ENCODE measurements at places on chromosomes 5 and 9.

GRCh38 chr5:40733434-40733833 is 22.3 kb downstream of the TTC33 start:
- no peak for DNase-seq

- DNase-seq, result no peak
Observed at GRCh38 chr9:114112778-114113584, 13.9 kb upstream of the KIF12 start.

GRCh38 chr5:67677422-67677970 is 480.9 kb upstream of the CD180 start:
- no peak for DNase-seq

DNA sequence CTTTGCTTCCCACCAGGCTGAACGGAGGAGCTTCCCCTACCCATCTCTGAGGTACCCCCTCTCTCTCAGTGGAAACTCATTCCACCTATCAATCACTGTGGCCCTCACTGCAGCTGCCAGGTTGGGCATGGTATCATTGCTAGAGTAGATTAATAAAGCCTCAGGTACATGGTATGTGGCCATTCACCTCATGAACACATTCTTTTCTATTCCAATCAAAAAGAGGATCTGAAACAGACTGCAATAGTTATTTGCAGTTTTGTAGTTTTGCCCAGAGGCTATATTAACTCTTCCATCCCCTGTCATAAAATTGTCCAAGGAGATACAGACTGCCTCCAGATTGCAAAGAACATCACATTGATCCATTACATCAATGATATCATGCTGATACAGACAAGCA is 85.8 kb upstream of the MVB12B start:
- no peak for DNase-seq

GRCh38 chr5:135174315-135175096 is 140.5 kb upstream of the PITX1 start:
- no peak for DNase-seq

DNA sequence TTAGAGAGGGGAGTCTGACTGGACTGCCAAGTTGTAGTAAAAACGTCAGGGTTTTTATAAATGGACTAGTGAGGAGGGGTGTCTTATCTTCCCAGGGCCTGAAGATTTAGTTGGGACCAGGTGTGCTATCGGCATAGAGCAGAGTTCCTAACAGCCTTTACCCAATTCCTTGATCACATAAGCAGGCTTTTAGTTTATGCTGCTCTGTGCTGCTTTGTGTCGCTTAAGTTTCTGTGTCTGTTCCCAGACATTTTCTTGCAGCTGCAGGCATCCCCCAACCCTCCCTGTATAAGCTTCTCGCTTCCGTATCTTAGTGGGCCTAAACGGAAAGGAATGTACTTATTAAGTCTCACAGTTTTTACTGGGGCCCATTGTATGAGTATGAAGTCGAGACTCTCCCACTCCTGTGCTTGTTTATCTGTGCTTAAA is 2.6 kb upstream of the SMC5 start:
- no peak for DNase-seq

- DNase-seq, result no peak
Observed at GRCh38 chr9:26744191-26744965, 148.2 kb downstream of the CAAP1 start.

DNA sequence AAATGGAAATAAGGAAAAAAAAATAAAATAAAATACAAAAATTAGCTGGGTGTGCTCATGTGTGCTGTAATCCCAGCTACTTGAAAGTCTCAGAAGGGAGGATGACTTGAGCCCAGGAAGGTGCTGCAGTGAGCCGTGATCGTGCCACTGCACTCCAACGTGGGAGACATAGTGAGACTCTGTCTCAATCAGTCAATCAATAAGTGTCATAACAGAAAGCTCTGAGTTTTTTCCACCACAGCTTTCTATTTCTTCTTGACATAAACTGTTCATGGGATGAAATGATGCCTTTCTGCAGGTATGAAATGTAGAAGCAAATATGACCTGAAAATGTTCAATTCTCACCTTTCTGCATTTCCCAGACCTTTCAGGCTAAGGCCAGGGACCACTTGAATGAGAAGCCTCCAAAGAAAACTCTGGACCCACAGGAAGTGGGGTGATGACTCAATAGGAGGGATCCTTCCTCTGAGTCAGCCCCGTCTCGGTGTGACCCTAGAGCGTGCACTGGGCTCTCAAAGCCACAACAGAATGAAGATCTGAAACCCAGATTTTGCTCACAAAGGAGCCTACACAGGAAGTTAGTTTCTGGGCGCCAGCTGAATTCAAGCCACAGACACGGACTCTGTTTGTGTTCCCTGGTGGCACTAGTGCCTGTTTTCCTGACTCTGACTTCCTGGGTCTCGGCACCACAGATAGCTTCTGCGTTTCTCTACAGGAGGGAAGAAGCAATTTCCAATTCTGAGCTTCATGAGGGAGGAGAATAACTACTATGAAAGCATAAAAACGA is 62.0 kb downstream of the ANKH start:
- no peak for DNase-seq

GRCh38 chr9:27602954-27603353 is 29.7 kb upstream of the C9orf72 start:
- DNase-seq, result no peak

DNA sequence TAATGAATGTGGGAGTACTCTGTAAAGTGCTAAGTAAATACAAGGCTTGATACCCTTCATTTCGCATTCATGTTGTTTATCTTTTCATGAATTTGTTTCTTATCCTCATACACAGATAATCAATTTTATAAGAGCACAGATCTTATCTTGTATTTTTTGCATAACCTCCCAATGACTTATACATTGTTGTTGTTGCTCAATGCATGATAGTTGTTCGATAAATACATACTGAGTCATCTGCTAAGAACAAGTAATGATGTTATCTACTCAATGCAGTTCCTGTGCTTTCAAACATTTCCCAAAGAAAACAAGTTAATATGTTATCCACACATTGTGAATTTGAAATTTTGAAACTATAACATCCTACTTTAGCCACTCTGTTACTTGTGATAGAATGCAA is 60.7 kb downstream of the TAF11L14 start:
- DNase-seq, result no peak

DNA sequence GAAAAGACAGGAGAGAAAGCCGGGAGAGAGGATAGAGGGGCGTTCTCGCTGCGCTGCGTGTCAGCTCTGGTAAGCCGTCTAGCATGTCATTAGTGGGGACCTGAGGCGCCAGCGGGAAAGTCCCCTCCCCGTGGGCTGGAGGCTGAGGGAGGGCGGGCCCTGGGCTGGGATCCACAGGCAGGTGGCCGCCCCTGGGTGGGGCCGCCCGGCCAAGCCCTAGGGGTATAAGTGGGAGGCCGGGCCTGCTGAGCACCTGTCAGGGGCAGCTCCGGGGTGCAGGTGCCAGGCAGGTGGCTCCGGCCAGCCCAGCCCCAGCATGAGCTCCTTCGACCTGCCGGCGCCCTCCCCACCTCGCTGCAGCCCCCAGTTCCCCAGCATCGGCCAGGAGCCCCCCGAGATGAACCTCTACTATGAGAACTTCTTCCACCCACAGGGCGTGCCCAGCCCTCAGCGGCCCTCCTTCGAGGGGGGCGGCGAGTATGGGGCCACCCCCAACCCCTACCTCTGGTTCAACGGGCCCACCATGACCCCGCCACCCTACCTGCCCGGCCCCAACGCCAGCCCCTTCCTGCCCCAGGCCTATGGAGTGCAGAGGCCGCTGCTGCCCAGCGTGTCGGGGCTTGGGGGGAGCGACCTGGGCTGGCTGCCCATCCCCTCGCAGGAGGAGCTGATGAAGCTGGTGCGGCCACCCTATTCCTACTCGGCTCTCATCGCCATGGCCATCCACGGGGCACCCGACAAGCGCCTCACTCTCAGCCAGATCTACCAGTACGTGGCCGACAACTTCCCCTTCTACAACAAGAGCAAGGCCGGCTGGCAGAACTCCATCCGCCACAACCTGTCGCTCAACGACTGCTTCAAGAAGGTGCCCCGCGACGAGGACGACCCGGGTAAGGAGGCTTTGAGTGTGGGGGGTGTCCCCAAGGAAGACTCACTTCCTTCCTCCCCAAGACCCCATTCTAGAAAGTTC is at the start of gene FOXI1:
FOXI1 (plus strand) TSS at position 256 of the 970 bp plus-strand sequence; CDS start at position 317, 61 bp downstream.
- DNase-seq, result no peak

DNA sequence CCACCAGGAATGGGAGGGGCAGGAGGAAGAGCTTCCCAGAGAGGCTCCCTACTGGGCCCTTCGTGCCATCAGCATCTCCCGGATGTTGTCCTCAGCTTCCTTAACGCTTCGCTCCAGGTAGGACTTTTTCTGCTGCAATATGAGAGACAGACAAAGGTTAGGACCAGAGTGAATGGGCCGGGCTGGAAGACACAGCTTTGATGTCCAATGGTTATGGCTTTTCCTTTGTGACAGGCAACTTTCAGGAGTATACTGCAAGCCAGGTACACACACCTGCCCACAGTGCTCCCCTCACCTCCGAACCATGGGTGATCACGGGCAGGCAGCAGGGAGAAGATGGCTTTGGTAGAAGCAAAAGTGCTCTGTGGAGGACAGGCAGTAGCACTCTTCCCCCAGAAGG is 57.0 kb downstream of the PFDN1 start:
- DNase-seq, result no peak

- no peak for DNase-seq
Observed at GRCh38 chr5:167939686-167940085, 351.8 kb upstream of the WWC1 start.

- no peak for DNase-seq
Observed at GRCh38 chr9:136198605-136199083, 6.3 kb downstream of the LHX3 start.

DNA sequence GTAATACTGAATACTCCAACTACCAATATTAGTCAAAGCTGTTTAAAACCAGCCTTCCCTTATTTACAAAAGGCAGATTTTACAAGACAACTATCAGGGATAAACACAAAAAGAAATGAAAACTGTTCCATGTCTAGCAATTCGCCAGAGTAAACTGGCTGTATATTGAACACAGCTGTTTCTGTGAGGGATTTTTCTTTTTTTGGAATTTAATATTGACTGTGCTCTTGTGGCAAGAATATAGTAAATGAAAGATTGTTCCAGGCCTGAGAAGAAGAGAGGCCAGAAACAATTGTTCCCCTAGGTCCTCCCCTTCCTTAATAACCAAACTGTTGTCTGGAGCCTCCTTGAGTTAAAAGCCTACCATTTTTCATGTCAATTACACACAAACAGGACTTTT is 188.6 kb downstream of the PDE4D start:
- DNase-seq, result no peak

DNA sequence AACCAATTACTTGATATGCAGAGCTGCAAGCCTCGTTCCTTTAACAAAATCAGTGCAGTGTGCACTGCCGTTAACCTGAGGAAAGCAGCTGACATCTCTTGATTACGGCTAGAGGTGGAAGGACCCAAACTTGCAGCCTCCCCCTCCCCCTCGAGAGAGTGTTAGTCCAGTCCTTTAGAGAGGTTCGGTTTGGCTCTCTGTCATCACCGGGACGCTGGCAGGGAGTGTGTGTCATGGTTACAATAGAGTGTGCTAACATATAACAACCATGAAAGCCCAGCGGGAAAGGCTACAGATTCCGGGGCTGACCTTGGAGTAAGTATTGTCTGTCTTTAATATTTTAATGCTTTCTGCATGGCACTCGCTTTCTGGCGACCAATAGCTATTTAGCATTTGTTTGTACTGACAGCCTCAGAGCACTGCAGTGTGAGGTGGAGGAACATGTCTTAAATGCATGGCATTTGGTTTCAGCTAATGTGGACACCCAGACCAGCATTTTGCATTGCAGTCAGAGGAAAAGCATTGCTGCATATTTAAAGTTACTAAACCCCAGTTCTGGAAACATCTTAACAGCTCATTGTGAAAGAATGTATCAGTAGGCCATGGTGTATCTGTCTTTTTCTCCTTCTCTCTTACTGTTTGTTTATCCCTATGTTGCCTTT is 237.5 kb downstream of the CD180 start:
- no peak for DNase-seq

DNA sequence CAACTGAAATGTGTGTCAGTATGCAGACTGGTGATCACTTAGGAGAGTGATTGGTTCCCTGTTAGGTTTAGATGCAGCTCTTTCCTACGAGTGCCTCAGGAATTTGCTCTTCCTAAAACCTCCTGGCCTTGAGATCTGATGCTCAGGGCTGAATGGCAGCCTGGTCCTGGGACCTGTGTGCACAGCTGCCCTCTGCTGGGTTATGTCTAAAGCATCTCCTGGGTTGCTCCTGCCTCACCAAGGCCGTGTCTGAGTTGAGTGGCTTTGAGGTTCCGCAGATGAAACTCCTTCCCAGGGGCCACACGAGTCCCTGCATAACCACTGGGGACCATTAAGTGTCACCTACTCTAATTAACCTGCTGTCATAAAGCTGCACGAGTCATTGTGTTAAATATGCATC is 59.5 kb downstream of the MVB12B start:
- DNase-seq, result no peak

GRCh38 chr5:122781465-122781864 is 6.6 kb downstream of the SNX2 start:
- no peak for DNase-seq

DNA sequence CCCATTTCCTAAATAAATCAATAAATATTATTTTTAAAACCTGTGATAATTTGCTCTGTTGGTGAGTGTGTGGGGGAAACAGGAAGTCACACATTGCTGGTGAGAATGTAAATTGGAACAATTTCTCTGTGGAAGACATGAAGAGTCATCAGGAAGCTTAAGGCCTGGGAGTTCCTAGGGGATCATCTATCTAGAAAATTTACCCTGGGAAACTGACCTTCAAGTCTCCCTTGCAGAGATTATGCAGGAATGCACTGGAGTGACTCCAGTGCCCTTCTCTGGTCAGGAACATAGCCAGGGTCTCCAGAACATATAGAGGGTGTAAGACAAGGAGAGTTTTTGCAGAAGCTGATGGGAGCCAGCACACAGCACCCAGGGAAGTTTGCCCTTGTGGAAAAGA is 13.0 kb upstream of the GCNT1 start:
- no peak for DNase-seq

- DNase-seq, result no peak
Observed at GRCh38 chr5:7794823-7795222, 56.1 kb downstream of the CFAP90 start.

DNA sequence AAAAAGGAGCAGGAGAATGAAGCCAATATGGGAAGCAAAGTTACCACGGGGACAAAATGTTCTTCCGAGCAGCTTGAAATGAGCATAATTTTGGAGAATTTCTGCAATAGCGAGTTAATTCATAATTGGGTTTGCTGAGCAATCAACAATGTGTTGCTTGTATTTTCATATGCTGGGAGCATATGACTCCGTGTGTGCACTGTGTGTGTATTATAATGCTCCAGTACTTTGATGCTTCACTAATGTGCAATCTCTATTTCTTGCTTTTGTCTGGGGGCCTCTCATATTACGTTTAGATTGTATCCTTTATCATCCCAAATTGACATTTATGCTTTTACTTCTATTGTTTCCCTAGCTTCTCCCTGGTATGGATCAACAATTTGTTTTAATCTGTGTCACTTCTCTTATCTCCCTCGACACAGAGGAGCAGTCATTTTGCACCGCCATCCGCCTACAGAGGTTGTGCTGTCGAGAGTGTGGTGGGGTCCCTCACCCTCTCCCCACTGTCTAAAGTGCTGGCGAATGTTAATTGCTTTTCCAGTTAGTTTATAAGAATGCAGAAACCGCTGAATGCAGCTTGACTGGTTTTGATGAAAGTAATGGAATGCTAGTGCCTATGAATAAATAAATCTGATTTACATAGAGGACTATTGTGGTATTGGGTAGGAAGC is 372.5 kb upstream of the WWC1 start:
- DNase-seq, result no peak

GRCh38 chr9:110021891-110022290 is 186.1 kb downstream of the C9orf152 start:
- DNase-seq, result no peak

- DNase-seq, result no peak
Observed at GRCh38 chr5:176533390-176533789, 3.8 kb downstream of the RNF44 start.

- no peak for DNase-seq
Observed at GRCh38 chr5:171428809-171429542, 9.5 kb downstream of the FGF18 start.

GRCh38 chr5:37198061-37198460 is 51.1 kb downstream of the CPLANE1 start:
- no peak for DNase-seq

All from NCI-H187 (cell line).